Dermis blood vessel endothelial cell (primary cell): ENCODE measurements at places on chromosomes 2 and 18. TPM values are rescaled to one million over a fixed set of nuclear protein-coding genes. Genes with fewer than 3 reads are reported as not detected.

Gene VWA3B
- not detected in 2 replicates for total RNA-seq

Gene SCN1A
- under 0.01 TPM in 1 of 2 replicates, not detected in the other for total RNA-seq

Gene NDUFV2
- total RNA-seq, result 93.9 and 170 TPM in 2 replicates

Gene APOB
- under 0.01 and 0.09 TPM in 2 replicates for total RNA-seq

Gene GDF7
- total RNA-seq, result 5.4 and 28.1 TPM in 2 replicates

DNA sequence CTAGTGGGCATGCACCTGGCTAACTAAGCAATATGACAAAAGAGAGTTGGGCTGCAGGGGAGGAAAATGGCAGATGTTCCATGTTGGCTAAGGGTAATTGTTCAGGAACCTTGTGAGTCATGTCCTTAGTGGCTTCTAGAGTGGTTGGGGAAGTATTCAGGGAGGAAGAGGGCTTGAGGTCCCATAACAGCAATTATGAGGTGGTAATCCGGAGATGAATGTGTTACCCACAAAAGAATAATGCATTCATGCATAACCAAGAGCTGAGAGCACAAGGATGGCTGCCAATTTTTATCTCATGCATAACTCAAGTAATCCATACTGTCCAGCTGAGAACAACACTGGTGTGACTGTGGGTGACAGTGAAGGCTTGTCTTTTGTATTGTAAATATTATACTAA, 42.9 kb downstream of the TMEFF2 start:
- peak; percentile 39 for DNase-seq

- DNase-seq, result no peak
These were observed 166.9 kb downstream of the ANAPC1 start for GRCh38 chr2:111716905-111717775.

DNA sequence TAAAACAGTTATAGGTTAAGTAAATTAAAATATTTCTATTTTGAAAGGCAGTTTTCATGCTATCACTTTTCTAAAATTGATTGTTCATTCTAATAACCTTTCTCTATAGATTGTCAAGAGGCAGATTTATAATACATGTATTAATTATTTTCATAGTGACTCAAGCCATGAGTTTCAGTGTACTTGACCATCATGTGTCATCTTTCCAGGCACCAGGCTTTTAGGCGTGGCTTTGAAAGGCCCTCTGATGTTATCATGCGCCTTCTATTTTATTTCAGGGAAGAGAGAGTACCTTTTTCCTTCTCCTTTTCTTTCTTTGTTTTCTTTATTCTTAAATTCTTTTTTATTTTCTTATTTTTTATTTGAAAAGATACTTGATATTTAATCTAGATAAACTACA, 128.3 kb upstream of the ETAA1 start:
- no peak for DNase-seq

DNA sequence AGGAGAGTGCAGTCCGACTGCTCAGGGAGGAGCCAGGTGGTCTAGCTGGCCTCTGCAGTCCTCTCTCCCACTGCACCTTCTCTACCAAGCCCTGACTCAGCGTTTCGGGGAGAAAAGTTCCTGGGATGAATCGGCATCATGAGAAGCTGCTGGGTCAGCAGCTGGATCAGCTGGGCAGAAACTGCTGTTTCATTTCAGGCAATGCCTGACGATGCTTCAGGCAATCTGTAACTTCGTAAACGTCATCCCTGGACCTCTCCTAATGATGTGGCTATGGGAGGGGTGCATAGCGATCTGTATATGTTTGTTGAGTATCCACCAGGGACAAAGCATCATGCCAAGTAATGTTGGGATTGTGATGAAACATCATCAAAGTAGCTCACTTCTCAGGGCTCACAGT, 20.7 kb downstream of the LIPG start:
- no peak for DNase-seq

DNA sequence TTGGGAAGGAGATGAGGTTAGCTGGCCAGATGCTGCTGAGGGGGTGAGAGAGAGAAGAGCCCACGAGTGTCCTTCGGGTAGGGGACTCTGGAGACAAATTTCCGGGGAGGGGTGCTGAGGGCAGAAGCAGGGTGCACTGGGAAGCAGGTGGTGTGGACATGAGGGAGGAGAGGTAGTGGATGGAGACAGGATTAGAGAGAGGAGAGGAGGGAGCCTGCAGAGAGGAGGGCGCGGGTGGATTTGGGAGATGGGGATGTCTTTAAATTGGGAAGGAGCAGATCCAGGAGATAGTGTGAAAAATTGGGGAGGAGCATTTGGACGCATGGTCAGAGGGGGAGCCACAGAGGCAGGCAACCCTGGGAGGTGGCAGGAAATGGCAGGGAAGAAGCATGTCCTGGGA, 154.7 kb downstream of the DYSF start:
- no peak for DNase-seq

DNA sequence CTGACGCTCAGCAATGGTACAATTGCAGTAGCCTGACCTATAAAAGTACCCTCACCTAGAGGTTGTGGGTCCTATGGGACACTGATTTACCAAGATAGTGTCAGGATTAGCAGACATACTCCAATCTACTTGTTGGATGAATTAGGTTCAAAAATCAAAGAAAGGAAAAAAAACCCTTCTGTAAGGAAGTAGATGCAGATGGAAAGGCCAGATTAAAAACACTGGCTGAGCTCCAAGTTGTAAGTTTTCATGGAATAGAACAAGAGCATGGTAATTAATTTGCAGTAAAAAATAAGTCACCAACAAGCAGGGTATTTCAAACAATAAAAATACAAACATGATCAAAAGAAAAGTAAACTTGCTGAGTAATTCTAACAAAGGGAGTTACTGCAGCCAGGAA, 26.4 kb downstream of the IDH1 start:
- peak; percentile 57 for DNase-seq

GRCh38 chr18:46632401-46633071, 24.5 kb downstream of the LOXHD1 start:
- DNase-seq, result no peak

- no peak for DNase-seq
These were observed 126.4 kb downstream of the CDH2 start for GRCh38 chr18:28050545-28050944.

- DNase-seq, result peak; percentile 82
These were observed 176.0 kb downstream of the DIS3L2 start for GRCh38 chr2:232137356-232138147.

DNA sequence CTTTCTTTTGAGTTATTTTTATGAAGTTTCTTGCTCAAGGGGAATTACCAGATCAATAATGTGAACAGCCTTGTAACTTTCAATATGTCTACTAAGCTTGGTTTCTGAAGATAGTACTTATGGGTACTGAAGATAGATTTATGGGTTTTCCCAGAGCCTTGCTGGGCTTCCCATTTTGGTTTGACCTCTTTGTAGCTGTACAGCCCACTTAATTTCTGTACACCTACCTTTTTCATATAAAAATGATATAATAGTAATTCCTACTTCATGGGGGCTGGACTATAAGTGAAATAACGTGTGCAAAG, 22.2 kb downstream of the IL1R2 start:
- no peak for DNase-seq

GRCh38 chr18:32618546-32618945, 147.9 kb upstream of the GAREM1 start:
- DNase-seq, result no peak

- DNase-seq, result no peak
These were observed 90.3 kb downstream of the ZNF532 start for GRCh38 chr18:58955001-58955400.

DNA sequence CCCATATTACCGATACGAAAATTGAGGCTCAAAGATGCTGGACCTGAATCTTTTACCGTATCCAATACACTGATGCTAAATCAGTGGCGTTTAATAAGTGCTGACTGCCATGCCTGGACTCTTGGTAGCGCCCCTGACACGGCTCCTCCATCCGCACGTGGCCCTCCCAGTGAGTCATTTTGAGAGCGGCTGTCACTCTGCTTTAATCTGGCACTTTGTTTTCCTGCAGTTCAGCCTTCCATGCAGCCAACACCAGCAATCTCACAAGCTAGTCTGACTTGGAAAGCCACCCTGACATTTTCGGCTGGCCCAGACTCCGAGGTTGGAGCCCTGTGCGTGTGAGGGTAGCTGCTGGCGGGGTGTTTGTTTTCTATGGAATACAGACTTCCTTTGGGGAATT, 155.1 kb upstream of the LMAN1 start:
- peak; percentile 62 for DNase-seq

DNA sequence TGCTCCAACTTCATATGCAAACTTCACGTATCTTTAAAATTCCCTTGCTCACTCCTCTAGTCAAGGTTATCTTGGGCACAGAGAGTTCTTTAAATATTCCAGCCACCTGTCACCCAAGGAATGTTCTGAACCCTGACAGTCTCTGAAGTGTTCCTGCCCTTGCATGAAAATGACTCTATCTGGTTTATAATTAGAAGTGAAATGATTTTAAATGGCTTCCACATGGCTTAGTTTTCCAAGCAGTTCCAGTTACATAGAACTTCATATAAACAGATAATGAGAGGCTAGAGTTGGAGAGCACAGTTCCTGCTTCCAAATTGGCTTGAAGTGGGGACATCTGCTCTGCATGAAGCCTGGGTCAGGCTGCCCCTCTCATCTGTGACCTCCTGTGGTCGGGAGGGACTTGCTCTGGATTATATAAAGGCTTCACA, 81.9 kb downstream of the SLC4A3 start:
- no peak for DNase-seq

GRCh38 chr18:59420244-59420643, 61.2 kb upstream of the LMAN1 start:
- DNase-seq, result no peak

GRCh38 chr2:186868344-186868743, 19.4 kb upstream of the ZSWIM2 start:
- DNase-seq, result peak; percentile 86

DNA sequence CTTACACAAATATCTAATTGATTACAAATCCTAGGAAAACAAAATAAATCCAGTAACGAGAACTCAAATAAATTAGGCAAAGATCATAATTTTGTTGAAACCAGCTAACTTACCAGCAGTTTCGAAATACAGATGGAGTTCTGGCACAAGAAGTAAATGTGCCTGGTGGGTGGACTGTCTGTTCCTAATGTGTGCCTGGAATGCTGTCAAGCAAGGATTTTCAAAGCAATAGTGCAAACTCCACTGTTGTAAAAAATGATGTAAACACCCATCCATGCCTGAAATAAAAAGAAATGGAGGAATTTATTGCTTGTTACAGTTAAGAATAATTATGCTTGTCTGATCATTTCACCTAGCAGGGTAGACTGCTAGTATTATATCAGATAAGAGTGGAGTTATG, 423.9 kb upstream of the MAP2 start:
- no peak for DNase-seq

DNA sequence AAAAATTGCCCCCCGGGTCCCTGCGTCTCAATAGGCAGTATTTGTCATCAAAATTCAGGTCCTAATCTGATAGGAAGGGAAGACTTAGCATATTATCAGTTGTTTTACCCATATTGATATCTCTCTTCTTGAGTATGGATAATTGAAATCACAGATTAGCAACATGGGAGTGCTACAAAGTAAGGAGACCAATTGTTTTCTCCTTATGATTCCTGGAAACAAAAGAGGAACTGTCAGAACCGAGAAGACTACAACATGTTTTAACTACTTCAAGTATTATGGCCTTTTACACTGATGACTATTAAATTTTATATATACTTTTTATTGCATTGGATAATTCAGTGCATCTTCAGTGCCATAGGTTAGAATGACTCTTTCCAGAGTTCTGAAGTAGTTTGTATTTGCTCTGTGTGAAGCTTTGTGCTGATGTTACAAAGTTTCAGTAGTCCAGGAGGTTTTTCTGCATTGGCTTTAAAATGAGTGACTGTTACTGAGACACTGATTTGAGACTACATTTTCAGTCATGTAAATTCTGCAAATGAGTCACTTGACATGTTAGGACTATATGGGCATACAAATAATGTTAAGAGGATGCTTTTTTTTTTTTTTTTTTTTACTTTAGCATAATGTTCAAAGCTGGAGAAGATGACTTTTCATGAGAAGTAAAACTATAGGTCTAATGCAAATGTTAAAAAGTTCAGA, 19.7 kb upstream of the TLK1 start:
- no peak for DNase-seq

GRCh38 chr2:237345411-237345810, 68.6 kb downstream of the COL6A3 start:
- DNase-seq, result no peak

GRCh38 chr2:20916604-20917286, 93.8 kb upstream of the LDAH start:
- DNase-seq, result peak; percentile 28

GRCh38 chr2:57726294-57726693, 320.3 kb upstream of the VRK2 start:
- no peak for DNase-seq

DNA sequence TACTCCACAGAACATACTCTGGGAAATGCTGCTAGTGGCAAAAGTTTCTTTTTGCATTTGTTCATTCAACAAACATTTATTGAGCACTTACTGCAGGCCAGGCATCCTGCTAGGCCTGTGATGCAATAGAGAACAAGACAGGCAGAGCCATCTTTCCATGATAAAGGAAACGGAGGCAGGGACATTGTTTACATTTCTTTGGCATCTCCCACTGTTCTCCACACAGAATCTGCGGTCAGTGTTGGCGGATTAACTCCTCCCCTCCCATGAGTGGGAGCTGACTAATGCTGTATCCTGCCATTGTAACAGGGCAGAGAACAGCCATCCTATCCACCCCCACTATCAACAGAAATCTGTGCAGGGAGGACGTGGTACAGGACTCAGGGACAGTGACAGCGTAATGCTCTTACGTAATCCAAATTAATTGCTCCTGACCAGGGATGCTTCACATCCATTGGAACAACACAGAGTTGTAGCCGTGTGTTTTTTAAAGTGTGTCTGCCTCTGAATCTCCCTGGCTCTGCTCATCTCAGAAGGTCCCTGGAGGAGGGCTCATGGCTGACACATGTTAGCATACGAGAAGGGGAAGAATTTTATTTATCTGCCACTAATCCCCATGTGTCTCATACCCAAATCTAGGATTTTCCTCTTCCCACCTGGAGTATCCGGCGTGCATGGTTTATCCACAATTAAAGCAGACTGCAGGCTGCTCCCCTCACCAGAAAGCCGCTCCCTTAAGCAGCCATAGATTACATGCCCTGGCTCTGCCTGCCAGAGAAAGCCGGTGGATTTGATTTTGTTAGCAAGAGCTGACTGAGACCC, 32.3 kb downstream of the STEAP3 start:
- DNase-seq, result peak; percentile 93

DNA sequence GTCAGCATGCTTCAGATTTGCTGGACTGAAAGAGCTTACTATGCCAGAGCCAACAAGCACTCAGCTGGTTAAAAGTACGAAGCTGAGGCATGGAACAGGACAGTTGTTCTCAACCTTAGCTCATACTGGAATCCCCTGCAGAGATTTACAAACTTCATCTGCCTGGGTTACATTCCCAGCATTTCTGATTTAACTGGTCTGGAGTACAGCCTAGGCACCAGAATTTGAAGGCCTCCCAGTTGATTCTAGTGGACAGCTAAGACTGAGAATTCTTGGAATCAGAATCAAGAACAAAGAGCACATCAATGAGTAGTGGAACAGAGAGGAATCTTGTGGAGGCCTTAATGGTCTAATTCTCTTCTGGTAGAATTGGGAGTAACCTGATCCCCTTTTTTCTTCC, 298.2 kb upstream of the NXPH2 start:
- DNase-seq, result no peak

GRCh38 chr2:36032046-36032445, 323.5 kb upstream of the CRIM1 start:
- no peak for DNase-seq

GRCh38 chr2:48066000-48066399, 159.7 kb upstream of the FBXO11 start:
- DNase-seq, result no peak
